ENCODE measurements at places on chromosomes 1 and 21.

DNA sequence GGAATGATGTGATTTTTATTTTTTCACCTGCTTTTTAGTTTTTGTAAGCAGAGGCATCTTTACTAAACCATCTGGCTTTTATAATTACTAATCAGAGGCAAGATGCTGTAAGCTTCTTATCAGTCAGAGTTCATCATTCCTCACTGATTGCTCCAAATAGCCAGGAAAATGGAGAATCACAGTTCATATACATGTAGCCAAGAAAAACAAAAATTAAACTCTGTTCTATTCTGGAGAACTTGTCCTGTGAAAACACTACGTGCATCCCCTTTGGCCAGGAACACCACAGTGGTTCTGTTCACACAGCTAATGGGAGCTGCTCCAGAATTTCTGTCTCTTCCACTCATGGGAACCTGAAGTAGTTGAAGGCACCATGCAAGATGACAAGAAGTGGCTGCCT, 725.5 kb upstream of the CHRM3 start:
- DNase-seq = peak; percentile 12

GRCh38 chr1:81598623-81599022, 202.1 kb upstream of the ADGRL2 start:
- DNase-seq = no peak

- DNase-seq = no peak
These were observed 52.5 kb downstream of the HSPG2 start for GRCh38 chr1:21884456-21885235.

DNA sequence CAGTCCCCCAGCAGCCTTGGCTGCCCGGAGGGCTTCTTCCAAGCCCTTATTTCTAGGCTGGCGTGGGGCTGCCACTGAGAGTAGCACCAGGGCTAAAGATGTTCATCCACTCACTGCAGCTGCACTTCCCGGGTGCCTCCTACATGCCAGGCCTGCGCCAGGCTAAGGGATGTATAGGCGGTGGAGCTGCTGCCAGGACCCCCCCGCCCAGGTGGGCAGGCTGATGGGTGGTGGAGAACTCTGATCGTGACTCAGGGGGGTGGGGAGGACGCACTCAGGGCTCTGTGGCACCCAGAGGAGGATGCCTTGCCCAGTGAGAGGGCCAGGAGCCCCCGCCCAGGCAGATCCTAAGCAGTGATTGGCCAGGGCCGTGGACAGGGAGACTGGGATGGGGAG, 34.1 kb downstream of the CFAP74 start:
- no peak for DNase-seq

DNA sequence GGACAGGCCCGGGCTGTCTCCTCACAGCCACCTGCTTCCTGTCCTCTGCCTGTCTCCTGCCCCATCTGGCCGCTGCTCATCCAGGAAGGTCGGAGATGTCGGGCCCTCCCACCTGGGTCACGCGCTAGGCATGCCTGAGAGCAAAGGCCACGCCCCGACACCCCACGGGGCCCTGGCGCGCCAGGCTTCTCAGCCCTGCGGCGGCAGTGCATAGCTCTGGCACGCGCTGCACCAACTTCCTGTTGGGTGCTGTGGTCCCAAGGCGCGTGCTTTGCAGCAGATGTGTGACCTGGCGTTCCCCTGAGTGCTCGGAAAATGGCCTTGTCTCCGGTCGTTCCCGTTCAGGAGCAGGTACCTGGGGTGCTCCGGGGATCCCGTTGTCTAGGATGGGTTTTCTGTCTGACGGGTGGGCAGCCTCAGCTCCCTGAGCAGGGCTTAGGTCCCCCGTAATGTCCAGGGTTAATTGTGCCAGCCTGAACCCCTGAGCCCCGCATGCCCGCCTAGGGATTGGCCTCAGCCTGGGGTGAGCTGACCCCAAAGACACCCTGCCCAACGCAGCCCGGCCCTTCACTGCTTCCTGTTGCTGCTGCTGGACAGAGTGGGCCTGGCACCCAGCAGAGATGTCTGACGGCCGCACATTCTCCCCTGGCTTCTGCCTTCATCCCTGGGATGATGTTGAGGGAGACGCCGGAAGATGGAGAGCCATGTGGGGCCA, 19.4 kb upstream of the KCNAB2 start:
- no peak for DNase-seq

DNA sequence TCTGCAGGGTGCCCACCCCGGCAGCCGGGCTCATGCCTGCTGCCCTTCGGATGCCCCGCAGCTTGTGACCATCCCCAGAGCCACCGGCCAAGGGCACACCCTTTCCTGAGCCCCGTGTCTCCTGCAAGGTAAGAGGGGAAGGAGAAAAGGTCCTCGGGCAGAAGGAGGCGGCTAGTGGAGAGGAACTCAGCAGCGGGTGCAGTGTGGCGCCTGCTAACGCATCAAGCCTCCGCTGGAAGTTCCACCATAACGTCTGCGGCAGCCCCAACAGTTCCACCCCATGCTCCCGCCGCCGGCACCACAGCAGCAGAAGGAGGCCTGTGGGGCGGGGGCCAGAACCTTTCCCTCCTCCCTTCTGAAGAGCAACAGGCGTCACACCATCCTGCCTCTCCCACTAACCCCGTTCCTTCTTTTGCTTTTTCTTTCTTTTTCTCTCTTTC, 990 bp downstream of the VWA5B1 start:
- DNase-seq = no peak

GRCh38 chr21:42214921-42215320, 4.0 kb upstream of the ABCG1 start:
- no peak for DNase-seq

DNA sequence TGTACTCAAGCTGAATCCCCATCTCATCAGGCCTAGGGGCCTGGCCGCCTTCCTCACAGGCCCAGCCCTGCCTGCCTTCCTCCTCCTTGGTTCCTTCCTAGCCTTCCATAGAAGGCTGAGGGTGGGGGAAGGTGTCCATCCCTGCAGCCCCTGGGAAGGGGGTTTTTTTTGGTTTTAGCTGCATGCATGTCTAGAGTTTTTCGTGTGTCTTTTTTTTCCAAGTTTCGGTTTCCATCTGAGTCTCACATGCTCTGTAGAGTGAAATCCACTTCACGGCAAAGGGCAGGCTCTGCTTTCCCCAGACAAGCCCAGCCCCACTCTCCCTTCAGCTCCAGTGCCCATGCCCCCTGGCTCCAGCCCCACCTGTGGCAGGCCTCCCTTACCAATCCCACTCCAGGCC, 32.1 kb downstream of the GRHL3 start:
- no peak for DNase-seq

GRCh38 chr1:29826646-29827045, 590.3 kb downstream of the PTPRU start:
- DNase-seq = no peak

- no peak for DNase-seq
These were observed 67.2 kb upstream of the RUNX3 start for GRCh38 chr1:24996983-24997893.

- no peak for DNase-seq
These were observed 45.5 kb downstream of the DHRS3 start for GRCh38 chr1:12572522-12572921.

GRCh38 chr1:178928976-178929375, 58.1 kb upstream of the ANGPTL1 start:
- DNase-seq = no peak

DNA sequence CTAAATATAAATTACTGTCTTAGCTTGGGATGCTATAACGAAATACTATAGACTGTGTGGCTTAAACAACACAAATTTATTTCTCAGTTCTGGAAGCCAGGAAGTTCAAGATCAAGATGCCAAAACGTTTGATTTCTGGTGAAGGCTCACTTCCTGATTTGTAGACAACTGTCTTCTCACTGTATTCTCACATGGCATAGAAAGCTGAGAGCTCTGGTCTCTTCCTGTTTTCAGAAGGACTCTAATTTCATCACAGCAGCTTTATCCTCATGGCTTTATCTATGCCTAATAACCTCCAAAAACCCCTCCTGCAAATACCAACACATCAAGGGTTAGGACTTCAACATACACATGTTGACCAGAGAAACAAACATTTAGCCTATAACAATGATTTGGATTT, 1795.5 kb downstream of the MRPL39 start:
- DNase-seq = no peak

- no peak for DNase-seq
These were observed 601.7 kb upstream of the CXADR start for GRCh38 chr21:16911166-16911607.

- no peak for DNase-seq
These were observed at the start of gene PIGR for GRCh38 chr1:206946261-206946660. PIGR (minus strand) TSS chr1:206946466; CDS start chr1:206940531, 5,935 bp downstream.

GRCh38 chr1:64236541-64236954, 33.1 kb downstream of the UBE2U start:
- DNase-seq = no peak

GRCh38 chr1:19688041-19688842, 23.6 kb downstream of the HTR6 start:
- DNase-seq = no peak

DNA sequence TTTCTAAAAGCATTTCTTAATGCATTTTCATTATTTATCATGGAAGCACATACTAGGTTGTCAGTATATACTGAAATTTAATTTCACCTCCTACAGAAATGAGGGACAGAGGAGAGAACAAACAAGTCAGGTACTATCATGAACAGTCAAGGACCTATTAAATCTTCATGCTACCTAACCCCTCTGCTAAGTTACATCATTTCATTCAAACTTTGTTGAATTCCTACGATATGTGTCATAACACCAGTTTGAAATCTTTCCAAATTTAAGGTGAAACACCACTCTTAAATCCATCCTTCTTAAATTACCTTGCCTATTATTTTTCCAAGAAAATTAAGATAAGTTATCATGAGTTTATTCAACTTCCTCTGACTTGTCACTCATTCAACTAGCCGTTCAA, 78.9 kb downstream of the DENND1B start:
- no peak for DNase-seq

DNA sequence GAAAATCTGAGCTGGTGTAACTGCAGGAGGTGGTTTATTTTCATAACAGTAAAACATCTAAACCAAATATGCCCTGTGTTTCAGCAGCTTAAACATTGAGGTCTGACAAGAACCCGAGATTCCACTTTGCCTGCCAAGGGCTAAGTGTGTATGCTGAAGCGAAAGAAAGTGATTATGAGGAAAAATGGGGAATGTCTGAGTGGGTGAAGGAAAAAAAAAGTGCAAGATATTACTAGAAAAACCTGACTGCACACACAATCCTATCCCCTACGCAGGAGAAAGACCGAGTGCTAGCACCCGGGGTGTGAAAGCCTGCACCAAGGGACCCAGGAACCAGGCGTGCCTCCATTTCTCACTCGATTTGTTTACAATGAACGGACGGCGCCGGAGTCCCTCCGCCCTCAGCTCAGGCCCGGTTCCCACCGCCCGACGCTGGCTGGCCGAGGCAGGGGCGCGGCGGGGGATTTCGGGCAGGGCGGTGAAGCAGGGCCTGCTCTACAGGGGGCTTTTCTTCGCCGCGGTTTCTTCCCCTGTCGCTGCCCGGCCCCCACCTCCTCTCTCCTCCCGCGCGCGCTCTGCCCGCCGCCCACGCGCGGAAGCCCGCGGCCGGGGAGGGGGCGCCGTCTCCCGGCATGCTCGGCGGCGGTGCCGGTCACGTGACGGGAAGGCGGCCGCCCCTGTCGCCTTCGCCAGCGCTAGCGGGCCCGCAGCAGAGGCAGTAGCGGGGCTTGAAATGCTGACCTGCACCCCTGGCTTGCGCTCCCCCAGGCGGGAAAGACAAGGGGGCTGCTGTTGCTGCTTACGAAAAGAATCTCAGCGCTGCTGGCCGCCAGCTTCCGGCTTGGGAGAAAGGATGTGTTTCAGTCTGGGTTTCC, 35.9 kb downstream of the ITPKB start:
- DNase-seq = no peak

- DNase-seq = no peak
These were observed 17.9 kb downstream of the IFNAR2 start for GRCh38 chr21:33247599-33247998.

- no peak for DNase-seq
These were observed 110.1 kb downstream of the OLFML2B start for GRCh38 chr1:161913482-161914140.
